Glomerular endothelial cell (primary cell): ENCODE measurements at places on chromosomes 13 and 19. TPM values are rescaled to one million over a fixed set of nuclear protein-coding genes. Genes with fewer than 3 reads are reported as not detected.

DNA sequence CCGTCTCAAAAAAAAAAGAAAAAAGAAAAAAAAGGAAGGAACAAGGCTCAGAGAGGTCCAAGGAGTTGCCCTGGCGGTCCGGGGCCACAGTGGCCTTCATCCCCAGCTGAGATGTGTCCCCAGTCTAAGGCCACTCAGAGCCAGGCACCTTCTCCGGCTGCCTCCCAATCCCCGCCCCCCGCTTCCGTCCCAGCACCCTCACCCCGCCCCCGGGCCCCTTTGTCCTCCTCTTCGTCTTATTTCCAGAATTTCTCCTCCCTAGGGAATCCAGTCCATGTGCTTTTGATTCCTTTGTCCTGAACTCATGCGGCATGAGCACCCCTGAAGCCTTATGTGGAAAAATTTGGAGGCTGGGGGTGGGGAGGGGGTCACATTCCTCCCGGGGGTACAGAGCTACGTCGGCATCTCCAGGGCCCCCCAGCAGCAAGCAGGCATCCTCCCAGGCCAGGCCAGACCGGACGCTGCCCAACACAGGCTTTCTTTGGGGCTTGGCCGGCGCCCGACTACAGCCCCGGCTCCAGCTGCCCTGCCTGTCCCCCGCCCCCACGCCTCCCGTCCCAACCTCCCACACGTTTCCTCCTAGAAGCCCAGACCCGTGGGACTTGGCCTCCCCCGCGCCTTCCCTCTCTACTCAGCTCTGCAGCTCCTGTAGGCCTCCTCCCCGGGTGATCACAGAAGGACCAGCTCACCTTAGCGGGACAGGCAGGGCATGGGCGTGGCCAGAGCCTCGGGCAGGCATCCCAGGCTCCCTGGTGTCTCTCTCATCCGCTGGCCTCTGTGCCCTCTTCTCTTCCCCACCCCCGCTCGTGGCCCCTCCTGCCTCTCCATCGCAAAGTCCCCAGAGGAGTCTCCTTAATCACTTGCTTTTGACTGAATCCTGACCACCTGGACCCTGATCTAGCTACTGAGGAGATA lies 17.8 kb upstream of the ADGRE5 start:
- DNase-seq: no peak

The SLC1A6 gene
- total RNA-seq: not detected in 2 replicates

DNA sequence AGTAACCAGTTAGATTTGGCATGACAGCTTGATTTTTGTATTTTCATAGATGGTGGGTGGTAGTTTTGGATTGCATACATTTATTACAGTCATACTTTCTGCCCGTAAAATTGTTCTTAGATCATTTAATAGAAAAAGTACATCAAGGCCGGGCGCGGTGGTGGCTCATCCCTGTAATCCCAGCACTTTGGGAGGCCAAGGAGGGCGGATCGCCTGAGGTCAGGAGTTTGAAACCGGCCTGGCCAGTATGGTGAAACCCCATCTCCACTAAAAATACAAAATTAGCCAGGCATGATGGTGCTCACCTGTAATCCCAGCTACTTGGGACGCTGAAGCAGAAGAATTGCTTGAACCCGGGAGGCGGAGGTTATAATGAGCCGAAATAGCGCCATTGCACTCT lies 55.0 kb upstream of the UBE2L5 start:
- no peak for DNase-seq

The RXFP2 gene
- total RNA-seq: not detected in 2 replicates

- DNase-seq: no peak
Measured at GRCh38 chr13:78398743-78399410, 204.5 kb downstream of the POU4F1 start.

The LHB gene
- 0.76 TPM in 1 of 2 replicates, not detected in the other for total RNA-seq

The ZNF681 gene
- total RNA-seq: 1.2 and 1.6 TPM in 2 replicates

DNA sequence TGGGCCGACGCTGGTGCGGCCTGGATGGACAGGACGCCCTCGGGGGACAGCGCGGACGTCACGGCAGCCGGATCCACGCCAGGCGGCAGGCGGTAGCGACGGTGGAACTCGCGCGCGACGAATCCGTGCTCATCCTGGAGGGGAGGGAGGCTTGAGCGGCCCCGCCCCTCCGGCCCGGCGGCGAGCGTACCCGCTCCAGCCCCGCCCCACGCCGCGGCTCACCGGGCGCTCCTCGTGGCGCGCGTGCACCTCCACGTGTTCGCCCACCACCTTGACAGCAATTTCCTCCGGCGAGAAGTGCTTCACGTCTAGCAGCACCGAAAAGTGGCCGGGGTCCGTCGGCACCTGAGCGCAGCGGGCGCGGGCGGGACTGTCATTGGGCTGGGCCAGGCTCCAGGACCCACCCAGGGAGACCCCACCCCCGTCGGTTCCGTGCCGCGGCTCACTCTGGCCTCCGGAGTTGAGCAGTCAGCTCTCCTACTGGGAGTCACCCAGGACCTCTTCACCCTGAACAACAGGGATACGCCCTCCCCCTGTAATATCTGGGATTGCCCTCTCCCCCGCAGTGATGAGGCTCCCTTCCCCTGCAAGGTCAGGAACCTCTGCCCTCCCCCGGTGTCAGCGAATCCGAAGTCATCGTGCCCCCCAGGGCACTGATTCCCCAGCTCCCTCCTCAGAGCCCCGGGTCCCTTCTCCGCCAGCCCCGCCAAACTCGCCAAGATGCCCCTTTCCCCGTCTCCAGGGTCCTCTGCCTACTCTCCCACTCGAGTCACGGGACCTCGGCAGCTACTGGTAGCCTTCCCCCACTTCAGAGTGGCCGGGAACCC lies 1.1 kb downstream of the HSPB6 start:
- DNase-seq: no peak

The ZNF541 gene
- not detected in 2 replicates for total RNA-seq

DNA sequence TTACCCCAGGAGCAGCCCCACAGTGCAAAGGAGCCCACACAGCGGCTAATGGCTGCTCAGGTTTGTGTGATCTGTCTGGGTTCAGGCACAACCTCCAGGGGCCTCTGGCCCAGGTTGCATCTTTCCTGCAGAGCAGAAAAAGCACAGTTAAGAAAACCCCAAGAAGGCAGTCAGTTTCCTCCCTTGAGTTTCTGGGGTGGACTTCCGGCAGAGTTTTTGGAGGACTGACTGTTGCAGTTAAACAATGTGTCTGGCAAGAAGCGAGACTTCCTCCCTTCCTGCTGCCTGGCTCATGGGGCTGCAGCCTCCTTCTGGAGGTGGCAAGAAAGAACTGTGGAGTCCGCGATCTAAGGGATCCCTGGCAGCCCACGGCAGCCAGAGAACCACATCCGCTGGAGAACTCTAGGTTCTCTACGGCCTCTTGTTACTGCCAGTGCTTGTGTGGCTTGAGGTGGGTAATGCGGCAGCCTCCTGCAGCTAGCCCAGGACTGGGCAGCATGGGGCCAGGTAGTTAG lies 114.4 kb downstream of the ZDHHC20 start:
- no peak for DNase-seq

GRCh38 chr19:48473161-48473966 lies 4.2 kb downstream of the CYTH2 start:
- DNase-seq: no peak

DNA sequence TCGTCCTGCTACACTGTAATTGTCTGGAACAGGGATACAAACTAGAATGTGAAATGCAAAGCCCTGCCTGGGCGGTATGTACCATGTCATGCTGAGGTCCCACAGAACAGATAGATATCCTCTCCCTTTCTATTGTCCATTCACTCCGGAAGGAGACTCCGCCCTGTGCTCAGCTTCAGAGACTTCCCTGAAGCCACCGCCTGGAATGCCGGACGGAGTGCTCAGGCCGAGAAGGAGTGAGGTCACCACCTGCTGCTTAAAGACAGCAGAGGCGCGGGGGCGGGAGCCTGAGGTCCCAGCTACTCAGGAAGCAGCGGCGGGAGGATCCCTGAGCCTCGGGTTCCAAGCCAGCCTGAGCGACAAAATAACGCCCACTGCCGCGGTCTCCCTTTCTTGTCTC lies 890 bp upstream of the ZNF611 start:
- no peak for DNase-seq

DNA sequence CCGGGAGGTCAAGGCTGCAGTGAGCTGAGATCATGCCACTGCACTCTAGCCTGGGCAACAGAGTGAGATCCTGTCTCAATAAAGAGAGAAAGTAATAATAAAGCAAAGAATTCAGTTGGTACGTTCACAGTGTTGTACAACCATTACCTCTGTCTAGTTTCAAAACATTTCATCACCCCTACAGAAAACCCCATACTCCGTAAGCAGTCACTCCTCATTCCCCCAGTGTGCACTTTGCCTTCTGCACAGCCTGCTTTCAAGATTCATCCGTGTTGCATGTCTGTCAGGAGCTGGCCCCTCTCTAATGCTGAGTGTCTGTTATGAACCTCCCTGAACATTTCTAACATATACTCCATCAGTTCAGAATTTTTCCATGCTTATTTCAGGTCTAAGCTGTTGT lies 9.4 kb downstream of the POLD1 start:
- no peak for DNase-seq

DNA sequence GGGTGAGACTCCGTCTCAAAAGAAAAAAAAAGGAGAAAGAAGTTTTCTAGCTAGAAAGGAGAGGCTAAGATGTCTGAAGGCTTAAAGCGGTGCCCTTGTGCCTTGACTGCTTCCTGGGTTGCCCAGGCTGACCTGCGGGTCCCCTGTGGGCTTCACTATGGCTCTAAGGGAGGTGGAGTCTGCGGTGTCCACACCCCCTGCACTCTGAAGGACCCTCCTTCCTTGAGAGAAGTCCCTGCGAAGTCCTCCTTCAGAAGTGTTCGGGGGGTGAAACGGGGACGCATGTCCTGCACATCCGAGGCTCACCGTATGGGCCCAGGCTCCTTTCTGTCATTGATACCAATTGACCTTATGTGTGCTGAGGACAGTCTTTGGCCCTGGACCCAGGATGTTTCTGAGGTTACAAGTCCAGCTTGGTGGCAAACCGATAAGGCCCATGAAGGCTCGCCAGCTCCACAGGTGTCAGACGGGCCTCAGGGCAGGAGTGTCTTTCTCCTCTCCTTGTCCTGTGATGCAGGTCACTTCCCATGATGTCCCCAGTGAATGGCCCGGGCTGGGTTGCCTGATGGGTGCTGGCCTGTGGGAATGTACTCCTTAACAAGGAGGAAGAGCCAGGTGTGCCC lies 11.6 kb upstream of the RNF113B start:
- DNase-seq: no peak

The CYP4F3 gene
- total RNA-seq: not detected in 2 replicates
